ENCODE measurements at places on chromosomes 3 and 15.

GRCh38 chr3:152720951-152721718 is 113.8 kb upstream of the P2RY1 start:
- no peak for DNase-seq

DNA sequence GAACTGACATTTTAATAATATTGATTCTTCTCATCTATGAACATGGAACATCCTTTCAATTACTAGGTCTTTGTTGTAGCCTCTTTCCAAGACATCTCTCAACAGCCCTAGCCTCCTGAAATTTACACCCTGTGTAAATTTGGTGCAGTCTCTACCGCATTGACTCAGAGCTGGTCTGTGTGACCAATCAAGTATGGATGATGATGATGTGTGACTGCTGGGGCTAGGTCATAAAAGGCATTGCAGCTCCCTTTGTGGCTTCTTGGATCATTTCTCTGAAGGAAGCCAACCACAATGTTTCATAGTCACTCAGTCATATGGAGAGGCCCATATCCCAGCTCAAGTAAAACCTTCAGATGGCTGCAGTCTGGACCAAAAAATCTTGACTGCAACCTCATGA is 62.1 kb upstream of the FAM3D start:
- no peak for DNase-seq

GRCh38 chr3:50298836-50299637 is at the start of the genes HYAL3 and NAA80:
HYAL3 (minus strand) TSS chr3:50299405; CDS start chr3:50295602, 3,803 bp downstream.
NAA80 (minus strand) TSS chr3:50299405; CDS start chr3:50297463, 1,942 bp downstream.
- DNase-seq, result peak; percentile 99

GRCh38 chr3:187738071-187738330 is 7.3 kb downstream of the BCL6 start:
- no peak for DNase-seq

- DNase-seq, result peak; percentile 97
These were observed 642 bp downstream of the ZBTB11 start for GRCh38 chr3:101676216-101676764.

DNA sequence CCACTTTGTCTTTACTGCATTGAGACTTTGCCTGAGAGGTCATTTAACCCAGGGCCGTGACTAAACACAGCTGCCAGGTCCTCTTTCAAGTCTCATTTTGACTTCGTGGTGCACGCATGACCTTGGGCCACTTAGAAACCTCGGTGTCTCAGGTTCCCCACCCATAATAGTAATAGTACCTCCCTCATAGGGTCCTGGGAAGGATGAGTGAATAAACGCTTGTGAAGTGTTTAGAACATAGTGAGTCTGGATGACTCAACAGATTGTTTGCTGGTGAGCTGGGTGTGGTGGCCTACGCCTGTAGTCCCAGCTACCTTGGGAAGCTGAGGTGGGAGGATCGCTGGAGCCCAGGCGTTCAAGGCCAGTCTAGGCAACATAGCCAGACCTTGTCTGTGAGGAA is 56.3 kb downstream of the BDH1 start:
- no peak for DNase-seq

DNA sequence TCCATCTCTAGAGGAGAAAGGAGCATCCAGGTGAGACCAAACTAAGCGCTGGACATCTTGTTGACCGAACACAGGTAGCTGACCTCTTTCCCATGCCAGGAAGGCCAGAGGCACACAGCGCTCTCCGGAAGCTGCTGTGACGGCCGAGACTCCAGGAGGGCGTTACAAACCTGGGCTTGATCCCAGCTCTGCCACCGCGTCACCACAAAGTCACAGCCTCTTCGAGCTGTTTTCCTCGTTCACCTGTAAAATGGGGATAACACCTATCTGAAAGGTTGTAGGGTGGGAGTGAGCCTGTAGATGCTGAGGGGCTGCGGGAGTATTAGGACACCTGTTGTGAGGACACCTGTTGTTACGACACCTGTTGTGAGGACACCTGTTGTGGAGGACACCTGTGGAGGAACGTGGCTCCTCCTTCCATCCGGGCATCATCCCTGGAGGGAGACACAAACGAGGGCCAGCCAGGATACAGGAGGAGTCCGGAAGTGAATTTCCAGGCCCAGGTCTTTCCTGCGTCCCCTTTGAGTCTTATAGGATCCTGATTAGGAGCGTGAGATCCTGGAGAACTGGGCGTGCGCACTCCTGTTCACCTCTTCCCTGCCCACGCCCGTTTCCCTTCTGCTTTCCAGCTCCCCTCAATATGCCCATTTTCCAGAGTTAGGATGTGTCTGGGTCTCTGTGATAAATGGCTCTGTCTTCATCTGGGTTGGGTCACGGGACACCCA is 2.3 kb upstream of the MUC4 start:
- DNase-seq, result no peak

DNA sequence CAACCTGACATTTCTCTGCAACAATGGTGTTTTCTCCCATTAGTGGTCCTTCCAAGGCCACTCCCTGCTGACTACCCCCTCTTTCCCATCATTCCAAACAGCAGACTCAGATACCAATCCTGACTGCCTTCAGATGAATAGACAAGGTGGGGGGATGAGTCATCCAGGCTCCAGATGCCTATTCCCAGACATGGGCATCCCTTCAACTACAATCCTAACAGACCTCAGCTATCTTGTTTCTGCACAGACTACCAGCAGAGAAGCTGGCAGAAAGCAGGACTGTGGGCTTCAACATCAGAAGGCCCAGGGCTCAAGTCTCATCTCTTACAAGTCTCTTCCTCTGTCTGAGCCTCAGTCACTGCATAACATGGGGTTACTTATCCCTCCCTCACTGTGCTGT is 2.2 kb downstream of the RBP1 start:
- no peak for DNase-seq

DNA sequence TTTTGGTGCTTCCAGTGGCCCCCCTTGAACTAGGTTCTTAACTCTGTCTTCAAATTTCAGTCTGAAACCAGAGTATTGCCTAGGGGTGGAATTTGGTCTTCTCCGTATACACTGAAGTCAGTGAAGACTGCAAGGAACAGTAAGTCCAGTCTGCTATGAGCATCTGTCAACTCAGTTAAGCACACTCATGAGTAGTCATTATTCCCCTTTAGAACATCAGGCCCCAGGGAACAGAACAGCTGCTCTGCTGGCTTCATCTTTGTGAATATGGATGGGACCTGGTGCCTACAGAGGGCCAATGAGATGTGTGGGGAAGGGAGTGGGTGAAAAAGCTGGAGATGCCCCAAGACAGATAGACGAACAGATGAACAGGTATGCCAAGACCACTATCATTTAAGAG is 85.2 kb upstream of the PRR23C start:
- DNase-seq, result no peak

DNA sequence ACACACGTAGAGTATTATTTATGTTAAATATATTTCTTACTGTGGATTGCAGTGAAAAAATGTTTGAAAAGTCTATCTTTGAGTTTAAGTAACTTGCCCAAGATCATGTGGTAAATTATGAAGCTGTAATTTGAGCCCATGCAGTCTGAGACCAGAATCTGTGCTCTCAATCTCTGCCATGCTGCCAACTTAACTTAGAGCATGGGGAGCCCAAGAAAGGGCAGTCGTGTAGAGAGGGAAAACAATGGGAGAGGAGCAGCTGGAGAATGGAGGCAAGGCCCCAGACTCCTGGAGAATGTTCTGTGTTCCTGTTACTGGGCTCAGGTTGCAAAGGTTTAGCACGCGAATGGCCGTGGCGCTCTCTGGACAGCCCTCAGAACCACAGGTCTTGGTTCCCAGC is 311.6 kb upstream of the RASGRP1 start:
- DNase-seq, result no peak

Data from RPMI8226 (cell line).